HCT116 (cell line): ENCODE measurements at places on chromosomes 12 and 14.

- DNase-seq, result no peak
Observed at GRCh38 chr12:114152890-114153289, 186.8 kb upstream of the RBM19 start.

DNA sequence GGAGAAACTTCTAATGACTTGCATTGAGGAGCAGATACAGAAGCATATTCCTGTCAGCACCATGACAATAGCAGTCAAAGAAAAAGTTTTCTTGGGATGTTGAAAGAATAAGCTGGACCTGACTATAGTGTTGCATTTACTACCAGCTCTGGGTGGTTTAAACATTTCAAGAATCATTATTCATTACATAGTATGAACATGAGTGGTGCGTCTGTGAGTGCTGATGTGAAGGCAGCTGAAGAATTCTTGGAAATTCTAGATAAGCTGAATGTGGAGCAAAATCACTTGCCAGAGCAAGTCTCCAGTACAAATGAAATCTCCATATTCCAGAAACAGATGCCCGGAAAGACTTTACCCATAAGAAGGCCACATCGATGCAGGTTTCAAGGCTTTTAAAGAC is 45.0 kb upstream of the STAB2 start:
- DNase-seq, result no peak

- DNase-seq, result no peak
Observed at GRCh38 chr12:31861360-31861759, 97.9 kb upstream of the RESF1 start.

DNA sequence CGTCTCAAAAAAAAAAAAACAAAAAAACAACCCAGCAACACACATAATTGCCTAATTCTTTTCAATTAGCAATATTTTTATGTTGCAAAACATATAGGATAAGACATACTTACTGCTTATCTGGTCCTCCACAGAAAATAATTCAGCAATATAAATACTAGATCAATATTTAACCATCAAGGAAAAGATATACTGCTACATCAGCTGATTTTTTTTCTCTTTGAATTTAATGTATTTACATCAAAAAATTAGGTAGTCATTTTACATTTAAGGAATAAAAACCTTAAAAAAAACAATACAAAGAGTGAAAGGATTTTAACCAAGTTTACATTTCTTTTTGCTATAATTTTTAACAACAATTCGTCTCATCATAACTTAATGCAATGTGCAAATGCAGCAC is 28.1 kb downstream of the SPTSSA start:
- DNase-seq, result no peak

GRCh38 chr14:52025310-52025709 is 36.0 kb downstream of the RTRAF start:
- no peak for DNase-seq

DNA sequence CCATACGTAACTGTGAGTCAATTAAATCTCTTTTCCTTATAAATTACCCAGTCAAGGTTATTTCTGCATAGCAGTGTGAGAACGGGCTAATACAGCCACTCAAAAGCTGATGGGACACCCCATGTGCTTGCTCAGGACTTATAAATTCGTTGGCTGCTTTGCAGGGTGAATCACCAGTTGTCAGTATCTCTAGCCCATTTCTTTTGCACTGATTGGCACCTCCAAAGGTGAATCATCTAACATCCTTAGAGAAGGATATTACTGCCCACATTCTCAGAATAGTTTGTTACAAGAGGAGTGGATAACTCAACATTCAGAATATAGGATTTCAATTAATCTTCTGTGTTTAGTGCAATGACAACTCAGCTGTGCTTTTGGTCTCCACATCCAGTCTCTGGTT is 601.5 kb downstream of the KCNH5 start:
- DNase-seq, result no peak

DNA sequence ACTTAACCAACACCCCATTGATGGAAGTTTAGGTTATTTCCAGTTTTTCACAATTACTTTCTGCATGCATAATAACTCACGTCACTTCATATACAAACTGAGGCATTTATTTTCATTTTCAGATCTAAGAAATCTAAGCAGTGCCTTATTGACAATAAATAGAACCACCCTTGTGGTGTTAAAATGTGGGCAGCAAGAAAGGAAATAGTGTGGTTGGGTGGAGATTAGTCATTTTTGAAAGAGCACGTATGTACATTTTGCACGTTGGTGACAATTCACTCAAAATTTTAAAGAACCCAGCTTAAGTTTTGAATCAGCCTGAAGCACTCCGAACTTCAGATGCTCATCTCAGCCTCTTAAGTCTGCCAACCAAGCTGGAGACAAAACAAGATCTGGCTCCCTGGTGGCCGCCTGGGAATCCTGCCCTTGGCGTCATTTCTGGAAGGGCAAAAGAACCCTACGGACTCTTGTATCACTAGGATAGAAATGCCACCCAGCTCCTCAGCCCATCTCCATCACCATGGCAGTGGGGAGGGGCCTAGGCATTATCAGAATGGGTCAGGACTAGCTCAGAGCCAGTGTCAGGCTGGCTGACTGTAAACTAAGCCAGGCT is 89.5 kb upstream of the BCL2L14 start:
- no peak for DNase-seq

DNA sequence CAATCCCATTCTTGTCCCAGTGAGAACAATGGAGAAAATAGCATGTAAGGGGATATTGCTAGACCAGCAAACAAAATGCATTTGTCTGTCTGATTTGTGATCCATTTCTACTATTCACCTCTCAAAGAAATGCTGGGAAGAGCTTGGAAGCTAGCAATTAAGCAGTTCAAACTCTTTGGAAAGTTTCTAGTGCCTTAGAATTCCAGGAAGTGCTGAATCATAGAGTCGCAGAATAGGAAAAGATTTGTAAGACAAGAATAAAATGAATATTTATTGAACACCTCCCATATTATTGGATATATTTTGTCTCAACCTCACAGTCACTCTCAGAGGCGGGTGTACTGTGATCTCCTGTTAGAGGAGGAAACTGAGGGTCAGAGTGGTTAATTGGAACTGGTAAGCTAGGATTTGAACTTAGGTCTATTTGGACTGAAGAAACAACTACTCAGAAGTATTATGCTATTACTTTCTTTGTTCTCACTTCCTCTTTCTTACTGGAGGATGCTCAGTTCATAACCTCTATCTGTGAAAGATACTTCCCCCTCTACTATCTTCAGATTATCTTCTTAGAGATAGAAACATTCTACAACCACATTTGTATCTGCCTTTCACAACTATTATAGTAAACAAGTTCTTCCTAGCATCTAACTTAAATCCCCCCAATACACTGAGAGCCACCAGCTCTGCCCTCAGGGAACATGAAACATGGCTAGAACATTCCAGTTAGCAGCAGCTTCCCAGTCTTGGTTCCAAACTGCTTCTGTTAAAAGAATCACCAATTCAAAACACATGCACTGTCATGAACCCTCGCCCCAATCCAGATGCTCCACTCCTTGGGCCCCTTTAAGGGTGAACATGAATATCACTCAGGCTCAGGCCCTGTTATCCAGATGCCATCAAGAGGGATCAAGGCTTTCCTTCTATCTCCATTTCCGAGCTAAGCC is 64.2 kb downstream of the DRAM1 start:
- DNase-seq, result no peak

- no peak for DNase-seq
Observed at GRCh38 chr14:56185992-56186391, 67.8 kb downstream of the PELI2 start.

DNA sequence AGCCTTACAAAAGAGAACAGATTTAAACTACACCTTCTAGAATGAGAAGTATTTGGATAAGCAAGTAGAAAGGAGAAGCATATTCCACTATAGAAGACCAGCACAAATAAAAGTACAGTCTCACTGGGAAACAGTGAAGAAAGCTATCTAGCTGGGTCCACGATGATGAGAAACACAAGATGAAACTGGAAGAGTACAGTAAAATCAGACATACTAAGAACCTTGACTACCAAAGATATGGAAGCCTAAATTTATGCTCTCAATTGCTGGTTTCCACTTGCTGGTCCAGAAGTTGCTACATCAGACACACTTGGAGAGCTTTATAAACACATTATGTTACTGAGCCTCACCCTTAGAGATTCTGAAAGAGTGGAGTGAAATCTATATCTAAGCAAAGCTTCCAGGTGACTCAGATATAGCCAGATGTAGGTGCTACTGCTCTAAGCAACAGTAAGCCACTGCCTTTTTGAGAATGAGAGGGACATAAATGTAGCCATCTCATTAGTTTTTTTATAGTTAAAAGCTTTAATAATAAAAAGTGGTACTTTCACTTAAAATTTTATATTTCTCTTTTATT is 96.3 kb upstream of the BBS10 start:
- no peak for DNase-seq

DNA sequence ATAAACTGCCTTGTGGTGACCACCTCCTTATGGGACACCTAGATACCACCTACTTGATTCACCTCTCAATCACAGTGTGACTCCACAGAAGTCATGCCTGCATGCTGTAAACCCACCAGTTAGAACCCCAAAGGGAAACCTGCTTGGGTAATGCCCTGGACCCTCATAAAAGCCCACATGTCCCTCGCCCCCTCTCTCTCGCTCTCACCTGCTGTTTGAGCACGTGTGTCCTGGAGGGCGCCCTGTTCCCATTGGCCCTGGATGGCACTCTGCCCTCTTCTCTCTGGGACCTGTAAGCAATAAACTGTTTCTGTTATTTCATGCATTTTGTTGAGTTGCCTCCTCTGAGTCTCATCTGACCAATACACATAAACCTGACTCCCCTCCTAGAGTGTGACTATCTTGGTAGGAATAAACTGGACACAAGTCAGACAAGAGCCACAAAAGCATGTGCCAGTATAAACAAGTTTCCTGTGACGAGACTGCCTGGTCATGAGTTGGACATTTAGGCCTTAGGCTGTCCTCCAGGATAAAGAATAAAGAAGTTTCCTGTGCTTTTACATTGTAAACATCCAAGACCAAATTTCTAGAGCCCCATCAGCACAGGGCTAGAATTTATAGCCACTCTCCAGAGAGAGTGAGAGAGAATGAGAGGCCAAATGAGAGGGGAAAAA is 8.6 kb downstream of the IFI27L2 start:
- no peak for DNase-seq

DNA sequence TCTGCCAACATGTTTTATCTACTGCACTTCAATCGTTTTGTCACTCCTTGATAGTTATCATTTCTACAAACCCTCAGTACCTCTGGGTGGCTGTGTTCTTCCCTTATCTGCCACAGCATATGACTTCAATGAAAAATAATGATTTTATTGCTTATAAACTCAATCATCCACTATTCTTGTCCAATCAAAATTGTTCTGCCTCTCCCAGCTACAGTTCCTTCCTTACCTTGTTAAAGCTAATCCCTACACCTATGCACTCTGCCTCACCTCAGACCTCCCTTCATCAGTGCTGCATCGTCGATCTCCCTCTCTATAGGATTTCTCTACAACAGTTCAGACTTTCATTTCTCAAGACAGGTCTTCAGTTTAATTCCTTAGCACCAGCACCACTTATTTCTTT is 58.8 kb downstream of the ERGIC2 start:
- DNase-seq, result no peak

GRCh38 chr14:39472078-39472477 is 39.8 kb upstream of the FBXO33 start:
- no peak for DNase-seq

DNA sequence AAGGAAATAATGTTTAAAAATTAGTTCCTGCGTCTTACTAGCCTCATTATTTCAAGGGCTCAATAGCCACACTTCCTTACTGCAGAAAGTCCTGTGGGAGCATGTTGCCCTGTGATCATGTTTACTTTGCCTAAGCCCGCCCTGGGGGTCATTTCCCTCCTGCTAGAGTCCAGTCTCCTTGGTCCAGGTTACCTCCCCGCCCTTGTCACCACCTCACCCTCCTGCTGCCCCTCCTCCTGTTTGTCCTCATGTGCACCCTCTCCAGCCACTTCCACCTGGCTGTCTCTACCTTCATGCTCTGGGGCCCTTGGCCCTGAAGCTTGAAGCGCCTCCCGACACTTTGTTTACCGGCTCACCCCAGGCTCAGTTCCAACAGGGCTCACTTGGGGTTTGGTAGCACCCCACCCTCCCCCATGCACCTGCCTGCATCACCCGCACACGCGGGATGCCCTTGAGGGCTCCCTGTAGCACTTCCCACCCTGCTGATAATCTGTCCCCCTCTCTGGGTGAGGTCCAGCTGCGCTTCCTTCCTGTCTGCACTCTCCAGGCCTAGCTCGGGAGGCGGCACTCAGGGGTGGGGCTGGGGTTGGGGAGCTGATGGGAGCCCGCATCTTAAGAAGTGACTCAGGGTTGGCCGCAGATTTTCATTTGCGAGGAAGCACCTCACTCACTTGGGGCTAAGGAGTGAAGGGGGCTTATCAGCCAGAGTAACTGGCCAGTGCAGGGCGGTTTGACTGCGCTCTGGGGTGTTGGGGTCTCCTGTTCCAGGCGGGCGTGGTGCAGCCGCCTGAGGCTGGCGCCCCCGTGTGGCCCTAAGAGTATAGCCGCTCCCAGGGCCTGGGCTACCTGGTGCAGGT is 40.1 kb downstream of the SMIM41 start:
- DNase-seq, result peak; percentile 47

DNA sequence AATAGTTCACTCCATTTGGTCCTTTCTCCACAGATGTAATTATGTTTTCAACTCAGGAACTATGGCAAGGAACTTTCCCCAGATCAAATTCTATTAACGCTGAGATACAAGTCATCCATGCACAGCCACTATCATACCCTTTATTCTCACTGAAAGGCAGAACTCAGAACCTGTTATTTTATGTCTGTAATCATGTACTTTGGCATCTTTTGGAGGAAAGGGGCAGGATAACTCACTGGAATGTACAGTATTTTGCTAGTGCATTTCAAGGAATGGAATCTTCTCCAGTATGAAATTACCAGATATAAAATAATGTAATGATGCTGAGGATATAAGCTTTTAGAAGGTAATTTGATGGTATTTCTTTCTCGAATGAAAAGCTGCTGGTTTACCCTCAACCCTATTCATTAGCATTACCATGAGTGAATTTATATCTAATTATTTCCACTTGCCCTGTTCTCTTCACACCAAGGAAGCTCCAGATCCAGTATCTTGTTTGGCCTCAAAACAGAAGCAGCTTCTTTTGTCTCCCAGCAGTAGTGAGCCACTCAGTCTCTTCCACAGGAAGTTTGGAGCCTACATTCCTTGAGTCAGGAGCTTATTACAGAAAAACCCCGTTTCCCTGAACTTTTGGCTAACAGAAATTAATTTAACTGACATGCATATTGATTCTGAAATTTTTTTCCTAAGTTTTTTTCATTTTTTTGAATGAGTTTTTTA is 10.0 kb upstream of the AMHR2 start:
- no peak for DNase-seq

GRCh38 chr14:65069874-65070413 is 32.4 kb downstream of the MAX start:
- no peak for DNase-seq

DNA sequence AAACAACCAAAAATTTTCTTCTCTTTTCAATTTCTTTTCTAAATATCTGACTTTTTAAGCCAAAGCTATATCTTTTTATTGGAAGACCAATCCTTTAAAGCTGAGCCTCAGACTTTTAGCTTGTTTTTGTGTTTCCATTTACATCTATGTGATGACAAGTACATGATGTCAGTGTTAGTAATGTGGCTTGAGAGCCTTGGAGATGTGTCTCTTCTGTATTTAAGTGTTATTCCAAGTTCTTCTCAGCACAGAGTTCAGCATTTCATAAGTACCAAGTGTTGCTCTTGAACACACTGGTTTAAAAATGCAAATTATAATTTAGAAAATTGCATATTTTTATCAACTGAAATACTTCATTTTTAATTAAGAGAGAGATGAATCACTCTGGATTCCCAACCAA is 948.9 kb upstream of the FLRT2 start:
- DNase-seq, result no peak

- peak; percentile 73 for DNase-seq
Observed at GRCh38 chr14:55398679-55399078, 13.0 kb downstream of the ATG14 start.

GRCh38 chr12:62345667-62346066 is 85.5 kb downstream of the USP15 start:
- DNase-seq, result no peak
